ENCODE measurements at places on chromosomes 1 and 21. TPM values are rescaled to one million over a fixed set of nuclear protein-coding genes. Genes with fewer than 3 reads are reported as not detected.

DNA sequence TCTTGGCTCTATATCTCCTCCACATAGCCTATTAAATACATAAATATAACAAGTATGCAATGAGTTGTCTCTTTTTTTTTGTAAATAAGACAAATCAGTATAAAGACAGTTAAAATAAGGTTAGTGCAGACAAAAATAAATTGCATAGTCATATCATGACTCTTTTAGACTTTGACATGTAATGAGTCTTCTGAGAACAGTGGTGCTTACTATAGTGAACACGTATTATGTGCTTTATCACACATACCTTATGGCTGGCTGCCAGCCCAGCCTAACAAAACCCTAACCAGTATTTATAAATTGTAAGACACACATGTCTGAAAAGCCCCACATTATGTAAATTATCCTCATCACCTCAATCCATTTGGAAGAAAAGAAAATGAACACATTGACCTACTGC lies 29.1 kb upstream of the F13B start:
- DNase-seq, result peak; percentile 4

DNA sequence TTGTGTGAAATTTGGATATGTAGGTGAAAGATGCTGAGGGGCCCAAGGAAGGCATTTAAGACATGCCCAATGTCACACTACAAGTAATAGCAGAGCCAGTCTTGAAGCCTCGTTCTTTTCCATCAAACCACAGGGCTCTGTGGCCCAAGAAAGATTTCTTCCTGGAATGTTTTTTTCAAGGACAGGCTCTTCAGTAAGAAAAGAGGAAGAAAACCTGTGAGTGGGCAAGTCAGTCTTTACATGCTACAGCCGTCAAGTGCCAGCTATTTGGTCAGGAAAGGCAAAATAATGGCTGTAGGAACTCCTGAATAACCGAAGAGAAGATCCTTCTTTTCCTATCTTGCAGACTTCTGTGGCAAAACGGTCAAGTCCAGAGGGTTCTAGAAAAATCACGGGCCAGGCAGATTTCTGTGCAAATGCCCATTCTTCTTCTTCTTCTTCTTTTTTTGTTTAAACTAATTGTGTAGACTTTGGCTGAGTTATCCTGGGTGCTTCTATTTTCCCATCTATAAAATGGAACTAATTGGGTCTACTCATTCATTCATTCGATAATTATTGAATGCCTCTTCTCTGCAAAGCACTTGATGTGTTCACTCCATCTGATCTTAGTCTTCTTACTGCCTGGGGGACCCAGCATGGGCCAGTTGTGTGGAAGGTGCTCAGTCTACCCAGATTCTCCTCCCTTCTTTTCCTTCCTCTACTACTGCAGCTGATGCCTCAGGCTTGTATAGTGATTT lies 1.9 kb upstream of the ID3 start:
- DNase-seq, result no peak

The HES3 gene
- not detected for total RNA-seq

The S100A3 gene
- 2.9 TPM for total RNA-seq

GRCh38 chr1:200224315-200224714 lies 185.5 kb downstream of the ZNF281 start:
- DNase-seq, result peak; percentile 78

- DNase-seq, result no peak
Measured at GRCh38 chr1:71044833-71045232, 2.8 kb downstream of the PTGER3 start.

The SYPL2 gene
- total RNA-seq, result under 0.01 TPM

GRCh38 chr1:48955774-48956173 lies 179.1 kb upstream of the BEND5 start:
- no peak for DNase-seq

The OXCT2 gene
- total RNA-seq, result 0.28 TPM

The TCEA3 gene
- total RNA-seq, result 3.0 TPM

DNA sequence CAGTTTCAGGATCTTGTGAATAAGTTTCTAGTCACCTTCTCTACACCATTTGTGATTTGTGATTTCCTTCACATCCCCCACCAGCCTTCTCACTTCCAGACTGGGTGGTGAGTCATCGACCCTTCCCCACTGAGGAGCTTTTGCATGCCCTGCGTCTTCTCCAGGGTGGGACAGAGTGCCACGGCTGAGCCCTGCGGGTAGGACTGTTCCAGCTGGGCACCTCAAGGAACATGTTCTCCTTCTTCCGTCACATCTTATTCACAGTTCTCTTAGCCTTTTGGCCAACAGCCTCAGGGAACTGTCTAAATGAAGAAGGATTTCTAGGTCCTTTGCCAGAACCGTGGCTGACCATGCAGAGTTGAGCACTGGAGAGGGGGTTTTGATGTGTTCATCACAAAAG lies 116.5 kb downstream of the TMEM53 start:
- no peak for DNase-seq

DNA sequence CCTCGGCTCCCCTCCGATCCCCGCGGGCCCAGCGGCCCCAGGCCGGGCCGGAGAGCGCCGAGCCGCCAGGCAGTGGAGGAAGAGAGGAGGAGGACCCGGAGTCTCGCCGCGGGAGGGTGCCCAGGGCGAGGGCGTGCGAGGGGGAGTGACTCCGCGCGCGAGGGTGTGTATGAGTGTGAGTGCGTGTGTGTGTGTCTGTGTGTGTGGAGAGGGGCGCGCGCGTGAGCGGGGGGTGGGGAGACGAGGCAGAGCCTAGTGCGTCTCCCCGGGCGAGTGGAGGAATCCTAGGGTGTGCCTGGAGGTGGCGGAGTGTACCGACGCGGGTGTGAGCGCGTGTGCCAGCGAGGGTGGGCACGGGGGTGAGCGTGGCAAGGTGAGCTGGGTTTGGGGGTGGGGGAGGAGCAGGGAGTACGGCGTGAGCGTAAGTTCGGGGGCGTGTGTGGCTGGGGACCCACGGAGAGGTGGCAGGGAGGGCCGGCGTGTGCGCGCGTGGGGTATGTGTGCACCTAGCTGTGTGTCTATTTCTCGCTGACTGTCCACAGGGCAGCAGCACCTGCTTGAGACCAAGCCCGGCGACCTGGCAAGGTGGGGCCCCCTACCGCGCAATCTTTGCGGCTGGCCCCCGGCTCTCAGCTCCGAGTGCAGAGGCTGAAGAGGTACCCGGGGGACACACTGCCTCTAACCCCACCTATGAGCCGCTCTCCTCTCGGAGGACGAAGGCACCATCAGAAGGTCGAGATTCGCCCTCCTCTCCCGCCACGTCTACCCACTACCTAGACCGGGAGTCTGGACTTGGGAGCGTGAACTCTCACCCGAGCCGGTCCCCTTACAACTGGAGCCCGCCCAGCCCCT lies 784 bp upstream of the KCND3 start:
- no peak for DNase-seq

GRCh38 chr21:42125571-42126544 lies 54.7 kb downstream of the UMODL1 start:
- peak; percentile 59 for DNase-seq

GRCh38 chr1:240193679-240194078 lies 102.0 kb downstream of the FMN2 start:
- DNase-seq, result no peak

The GJB4 gene
- total RNA-seq, result not detected

- no peak for DNase-seq
Measured at GRCh38 chr1:64404202-64404601, 65.7 kb upstream of the CACHD1 start.

The OVAAL gene
- not detected for total RNA-seq

The KPRP gene
- total RNA-seq, result not detected

GRCh38 chr1:107095647-107096046 lies 39.2 kb downstream of the PRMT6 start:
- DNase-seq, result no peak

- DNase-seq, result no peak
Measured at GRCh38 chr1:33743221-33743998, 120.5 kb upstream of the HMGB4 start.

DNA sequence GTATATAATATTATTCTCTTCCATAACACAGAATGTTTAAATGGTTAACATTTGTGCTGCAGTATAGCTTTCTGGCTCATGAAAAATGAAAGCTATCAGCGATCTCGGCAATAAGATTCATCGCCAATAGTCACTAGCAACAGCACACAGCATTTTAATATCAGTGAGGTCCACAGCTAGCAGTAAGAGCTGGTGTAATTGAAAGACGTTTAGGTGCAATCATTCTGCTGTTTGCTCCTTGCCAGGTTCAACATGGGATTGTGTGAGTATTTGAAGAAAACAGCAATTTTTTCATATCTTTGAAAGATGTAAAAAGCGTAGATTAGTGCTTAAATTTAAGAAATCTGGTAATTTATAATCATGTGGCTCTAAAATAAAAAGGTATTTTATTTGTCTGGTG lies 20.1 kb downstream of the PRKACB start:
- no peak for DNase-seq

- no peak for DNase-seq
Measured at GRCh38 chr1:208985231-208985630, 598.3 kb upstream of the CAMK1G start.

DNA sequence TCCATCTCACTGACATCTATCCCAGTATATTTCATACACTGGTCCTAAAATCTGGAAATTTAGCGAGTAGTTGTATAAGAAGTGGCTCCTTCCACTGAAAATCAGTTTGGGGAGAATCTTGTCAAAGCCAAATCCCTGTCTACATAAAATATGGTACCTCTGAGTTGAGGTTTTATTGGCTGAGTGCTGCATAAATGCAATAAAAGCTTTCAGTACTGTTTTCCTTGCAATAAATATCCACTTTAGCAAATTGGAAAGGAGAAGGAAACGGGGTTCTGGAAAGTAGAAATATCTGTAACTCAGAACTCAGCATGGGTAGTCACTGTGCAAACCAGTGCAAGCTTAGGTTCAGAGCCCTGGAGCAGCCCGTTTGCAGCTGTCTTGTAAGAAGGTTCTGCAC lies 580.2 kb downstream of the SMYD3 start:
- no peak for DNase-seq

The SLC9C2 gene
- not detected for total RNA-seq

- DNase-seq, result no peak
Measured at GRCh38 chr21:46011267-46011967, 29.8 kb downstream of the COL6A1 start.

The HCRTR1 gene
- not detected for total RNA-seq

The MARK1 gene
- not detected for total RNA-seq

DNA sequence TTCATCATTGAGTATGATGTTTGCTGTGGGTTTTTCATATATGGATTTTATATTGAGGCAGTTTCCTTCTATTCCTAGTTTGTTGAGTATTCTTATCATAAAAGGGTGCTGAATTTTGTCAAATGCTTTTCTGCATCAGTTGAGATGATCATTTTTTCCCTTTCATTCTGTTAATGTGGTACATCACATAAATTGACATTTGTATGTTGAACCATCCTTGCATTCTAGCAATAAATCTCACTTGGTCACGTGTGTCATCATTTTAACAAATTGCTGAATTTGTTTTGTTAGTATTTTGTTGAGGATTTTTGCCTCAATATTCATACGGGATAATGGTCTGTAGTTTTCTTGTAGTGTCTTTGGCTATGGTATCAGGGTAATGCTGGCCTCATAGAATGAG lies 19.9 kb downstream of the TTC34 start:
- no peak for DNase-seq

DNA sequence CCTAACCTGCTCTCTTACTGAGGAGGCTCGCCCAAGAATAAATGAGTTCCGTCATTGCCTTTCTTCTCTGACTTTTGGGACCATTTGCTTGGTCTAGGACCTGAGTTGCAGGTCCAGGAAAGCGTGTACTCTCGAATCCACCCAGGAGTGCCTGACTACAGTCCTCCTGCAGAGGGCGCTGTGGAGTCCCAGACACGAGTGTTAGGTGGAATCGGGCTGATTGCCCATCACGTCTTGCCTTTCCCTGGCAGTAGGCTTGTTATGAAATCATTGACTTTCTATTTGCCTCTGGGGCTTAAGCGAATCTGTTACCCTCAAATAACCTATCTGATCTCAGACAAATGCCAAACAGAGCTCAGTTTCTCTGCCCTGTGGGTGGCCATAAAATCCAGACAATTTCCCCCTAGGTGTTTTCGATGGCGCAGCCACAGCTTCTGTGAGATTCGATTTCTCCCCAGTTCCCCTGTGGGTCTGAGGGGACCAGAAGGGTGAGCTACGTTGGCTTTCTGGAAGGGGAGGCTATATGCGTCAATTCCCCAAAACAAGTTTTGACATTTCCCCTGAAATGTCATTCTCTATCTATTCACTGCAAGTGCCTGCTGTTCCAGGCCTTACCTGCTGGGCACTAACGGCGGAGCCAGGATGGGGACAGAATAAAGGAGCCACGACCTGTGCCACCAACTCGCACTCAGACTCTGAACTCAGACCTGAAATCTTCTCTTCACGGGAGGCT lies at the start of gene IL20:
Gene IL20 (plus strand): TSS at position 685 of the 733 bp plus-strand sequence. CDS start 230 bp downstream, outside the sequence.
- peak; percentile 80 for DNase-seq

DNA sequence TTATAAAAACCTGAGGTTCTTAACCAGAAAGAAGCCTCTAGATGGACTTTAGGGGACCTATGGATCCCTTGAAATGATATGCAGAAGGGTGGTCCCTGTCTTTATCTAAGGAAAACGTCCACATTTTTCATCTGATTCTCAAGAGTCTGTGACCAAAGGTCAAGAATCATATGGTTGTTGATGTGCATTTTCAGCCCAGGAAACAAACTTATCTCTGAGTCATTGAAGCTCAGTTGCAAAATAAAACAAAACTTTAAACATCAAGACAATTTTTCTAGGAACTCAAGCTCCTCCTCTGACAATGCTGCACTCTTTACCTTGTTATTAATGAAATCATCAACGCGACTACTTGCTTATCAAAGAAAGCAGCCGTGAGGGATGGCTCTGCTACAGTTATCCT lies 83.3 kb downstream of the TIAM1 start:
- DNase-seq, result peak; percentile 19

The H3-3A gene
- total RNA-seq, result 171 TPM

- peak; percentile 56 for DNase-seq
Measured at GRCh38 chr1:185096531-185096930, 51.2 kb downstream of the RNF2 start.

The TMIGD3 gene
- total RNA-seq, result not detected

DNA sequence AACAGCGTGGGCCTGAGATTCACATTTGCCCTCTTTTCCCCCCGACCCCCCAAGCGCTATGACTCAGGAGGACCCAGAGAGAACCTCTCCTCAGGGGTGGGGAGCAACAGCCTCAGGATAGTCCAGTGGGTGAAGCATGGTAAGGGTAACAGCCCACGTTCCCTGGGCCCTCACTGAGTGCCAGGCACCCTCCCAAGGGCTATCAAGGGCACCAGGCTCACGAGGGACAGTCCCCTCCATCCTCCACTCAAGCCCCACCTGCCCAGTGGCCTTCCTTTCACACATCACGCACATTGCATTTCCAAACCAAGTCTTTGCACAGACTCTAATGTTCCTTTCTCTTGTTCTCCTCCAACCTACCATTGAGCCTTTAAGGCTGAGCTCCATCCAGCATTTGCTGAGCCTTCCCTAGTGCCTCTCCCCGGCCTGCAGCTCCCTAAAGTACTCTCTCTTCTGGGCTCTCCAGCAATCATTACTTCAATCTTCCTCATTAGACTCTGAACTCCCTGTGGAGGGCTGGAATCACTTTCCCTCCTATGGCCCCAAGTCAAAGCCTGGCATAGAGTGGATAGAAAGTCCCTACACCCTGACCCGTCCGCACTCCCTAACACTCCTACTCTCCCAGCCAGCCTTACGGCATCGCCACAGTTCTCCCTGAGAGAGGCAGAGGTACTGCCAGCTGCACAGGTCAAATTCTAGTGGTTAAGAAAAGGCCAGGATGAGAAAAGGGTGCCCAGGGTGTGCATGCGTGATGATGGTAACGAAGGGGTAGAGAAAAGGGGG lies 1.0 kb downstream of the AKR7A2 start:
- peak; percentile 18 for DNase-seq

Data from IMR-90 (cell line).